ENCODE measurements at places on chromosomes 12 and 14.
A peak's percentile ranks its signal among the peaks of the same experiment; 100 is the strongest.

DNA sequence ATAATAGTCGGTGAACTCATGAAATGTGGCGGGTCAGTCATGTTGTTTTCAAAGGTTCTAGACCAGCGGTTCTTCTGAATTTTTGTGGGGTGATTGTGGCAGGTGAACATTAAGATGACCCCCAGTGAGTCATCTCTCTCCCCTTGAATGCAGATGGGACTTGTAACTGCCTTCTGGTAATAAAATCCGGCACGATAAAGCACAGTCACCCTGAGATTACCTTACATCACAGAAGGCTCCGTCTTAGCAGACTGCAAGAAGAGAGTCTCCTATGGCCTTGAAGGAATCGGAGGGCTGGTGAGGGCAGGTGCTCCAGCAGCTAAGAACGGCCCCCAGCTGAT lies 189.6 kb downstream of the FOXN3 start:
- no peak for DNase-seq

GRCh38 chr12:86456241-86456640 lies 200.1 kb upstream of the MGAT4C start:
- DNase-seq = no peak

DNA sequence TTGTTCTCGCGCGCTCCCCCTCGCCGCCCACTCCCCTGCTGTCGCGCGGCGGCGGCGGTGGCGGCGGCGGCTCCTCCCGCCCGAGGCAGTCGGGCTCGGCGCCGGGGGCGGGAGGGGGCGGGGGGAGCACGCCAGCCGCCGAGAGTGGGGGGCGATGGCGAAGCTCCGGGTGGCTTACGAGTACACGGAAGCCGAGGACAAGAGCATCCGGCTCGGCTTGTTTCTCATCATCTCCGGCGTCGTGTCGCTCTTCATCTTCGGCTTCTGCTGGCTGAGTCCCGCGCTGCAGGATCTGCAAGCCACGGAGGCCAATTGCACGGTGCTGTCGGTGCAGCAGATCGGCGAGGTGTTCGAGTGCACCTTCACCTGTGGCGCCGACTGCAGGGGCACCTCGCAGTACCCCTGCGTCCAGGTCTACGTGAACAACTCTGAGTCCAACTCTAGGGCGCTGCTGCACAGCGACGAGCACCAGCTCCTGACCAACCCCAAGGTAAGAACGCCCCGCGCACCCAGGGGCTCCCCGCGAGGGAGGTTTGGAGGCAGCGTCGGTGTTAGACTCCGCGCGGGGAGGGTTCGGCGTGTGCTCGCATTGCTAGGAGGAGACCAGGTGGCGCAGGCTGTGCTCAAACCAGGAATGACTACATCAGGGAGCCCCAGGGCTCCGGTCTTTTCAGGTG lies 629 bp downstream of the KCNMB4 start:
- DNase-seq = no peak

GRCh38 chr14:100065111-100065871 lies at the start of gene EVL:
EVL (plus strand) TSS chr14:100065422; CDS start chr14:100065501, 79 bp downstream.
- DNase-seq = peak; percentile 92

GRCh38 chr14:35255711-35256110 lies 36.5 kb upstream of the PSMA6 start:
- peak; percentile 21 for DNase-seq

- DNase-seq = no peak
Observed at GRCh38 chr12:7096979-7097378, 4.7 kb upstream of the C1R start.

DNA sequence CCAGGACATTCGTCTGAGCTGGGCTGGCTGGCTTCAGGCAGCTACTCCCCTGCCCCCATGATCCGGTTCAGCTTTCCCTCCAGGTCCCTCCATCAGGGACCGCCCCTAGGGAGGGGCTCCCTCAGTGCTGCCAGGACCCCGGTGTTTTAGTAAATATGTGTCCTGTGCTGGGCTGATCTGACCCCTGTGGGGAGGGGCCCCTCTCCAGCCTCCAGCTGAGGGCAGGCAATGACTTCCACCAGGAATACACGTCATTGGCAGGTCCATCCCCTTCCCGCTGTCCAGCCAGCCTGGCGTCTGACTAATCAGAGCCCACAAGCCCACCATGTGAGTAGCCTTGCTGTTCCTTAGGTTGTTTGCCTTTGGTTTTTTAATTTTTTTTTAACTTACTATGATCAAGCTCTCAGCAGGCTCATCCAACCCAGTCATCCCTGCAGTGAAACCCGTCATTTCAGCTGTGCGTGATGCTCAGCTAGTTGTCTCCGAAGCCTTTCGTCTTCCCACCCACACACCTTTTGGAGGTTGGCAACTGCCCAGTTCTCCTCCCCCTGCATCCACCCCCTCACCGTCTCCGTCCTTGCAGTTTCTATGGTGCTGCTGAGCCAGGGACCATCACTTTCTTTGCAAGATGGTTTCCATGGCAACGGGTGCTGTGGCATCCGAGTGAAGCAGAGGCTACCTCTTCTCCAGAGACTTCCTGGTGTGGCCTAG lies 16.0 kb upstream of the SERPINA4 start:
- no peak for DNase-seq

- no peak for DNase-seq
Observed at GRCh38 chr14:57751400-57751799, 114.5 kb downstream of the SLC35F4 start.

- no peak for DNase-seq
Observed at GRCh38 chr12:9349888-9350885, 142.0 kb upstream of the PZP start.

- DNase-seq = no peak
Observed at GRCh38 chr12:26090836-26091510, 33.9 kb downstream of the BHLHE41 start.

GRCh38 chr12:116604178-116604895 lies 45.2 kb downstream of the MAP1LC3B2 start:
- no peak for DNase-seq

DNA sequence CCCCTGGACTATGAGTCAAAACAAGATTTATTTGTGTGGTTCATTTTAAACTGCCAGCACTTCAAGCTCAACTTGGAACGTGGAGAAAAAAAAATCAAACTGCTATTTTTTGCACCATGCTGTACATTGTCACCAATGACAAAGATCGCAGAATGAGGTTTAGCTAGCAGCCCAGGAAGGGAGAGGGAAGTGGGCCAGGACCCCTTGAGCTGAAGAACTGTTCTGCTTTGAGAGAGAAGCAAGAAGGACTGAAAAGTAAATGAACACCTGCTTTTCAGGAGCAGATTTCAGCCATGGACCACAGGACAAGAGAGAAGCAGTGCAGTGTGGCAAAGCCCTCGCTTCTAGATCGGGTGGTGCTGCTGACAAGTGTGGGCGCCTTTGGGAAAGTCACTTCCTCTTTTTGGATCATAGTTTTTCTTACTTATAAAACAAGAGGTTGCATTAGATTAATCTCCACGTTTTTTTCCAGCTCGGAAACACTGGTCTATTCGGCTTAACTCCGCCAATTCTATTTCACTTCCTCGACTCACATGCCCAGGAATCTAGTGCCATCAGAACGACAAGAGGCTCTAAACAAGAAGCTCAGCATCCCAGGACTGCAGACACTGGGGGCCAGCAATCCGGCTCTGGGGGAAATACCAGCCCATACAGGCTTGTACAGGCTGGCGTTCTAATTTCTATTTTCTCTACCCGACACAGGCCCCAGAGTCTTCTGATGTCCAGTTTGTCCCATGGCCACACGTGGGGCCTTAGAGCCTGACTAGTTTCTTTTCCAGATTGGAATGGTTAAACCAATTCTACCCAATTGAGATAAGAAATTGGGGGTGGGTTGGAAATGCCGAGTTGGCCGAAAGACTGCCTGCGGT lies 129.9 kb downstream of the CRACR2A start:
- DNase-seq = peak; percentile 57

DNA sequence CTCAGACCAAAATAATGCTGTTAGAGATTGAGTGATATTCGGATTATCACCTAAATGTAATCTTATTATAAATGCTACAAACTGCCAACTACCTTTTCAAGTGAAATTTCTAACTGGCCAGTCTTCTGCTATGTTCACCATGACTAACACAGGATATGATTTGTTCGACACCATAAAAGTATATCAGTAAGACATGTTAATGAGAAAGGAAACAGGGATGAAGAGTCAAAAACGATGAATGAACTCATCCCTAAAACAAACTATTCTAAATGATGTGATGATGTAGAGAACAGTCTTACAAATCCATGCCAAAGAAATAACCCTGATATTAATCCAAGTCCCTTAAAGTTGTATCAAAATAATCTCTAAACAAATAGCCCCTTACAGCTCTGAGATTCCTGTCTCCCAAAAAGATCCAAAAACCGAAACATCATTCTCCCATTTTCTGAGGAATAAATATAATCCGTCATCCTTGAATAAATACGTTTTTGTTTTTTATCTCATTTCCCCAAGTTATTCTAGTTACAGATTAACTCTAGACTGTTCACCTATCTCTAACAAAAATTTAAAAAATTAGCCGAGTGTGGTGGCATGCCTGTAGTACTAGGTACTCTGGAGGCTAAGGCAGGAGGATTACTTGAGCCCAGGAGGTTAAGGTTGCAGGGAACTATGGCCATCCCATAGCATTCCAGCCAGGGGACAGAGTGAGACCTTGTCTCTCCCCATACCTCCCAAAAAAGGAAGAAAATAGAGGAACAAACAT lies 9.1 kb downstream of the SCAF11 start:
- DNase-seq = no peak

DNA sequence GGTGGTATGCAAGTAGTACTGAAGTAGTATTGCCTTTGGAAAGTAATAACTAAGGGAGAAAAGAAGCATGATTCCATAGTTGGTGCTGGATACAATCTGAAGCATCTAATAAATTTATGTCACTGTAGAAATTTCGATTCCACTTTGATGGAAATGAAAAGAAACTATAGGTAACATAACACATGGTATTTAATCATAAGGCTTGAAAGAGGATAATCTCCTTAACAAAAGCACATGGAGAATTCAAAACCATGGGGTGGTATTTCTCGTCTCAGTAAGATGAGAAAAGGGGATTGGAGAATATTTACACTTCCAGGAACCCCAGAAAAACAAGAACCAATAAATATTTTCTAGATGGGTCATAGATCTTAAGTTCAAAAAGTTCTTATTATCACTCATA lies 72.7 kb downstream of the NDUFA12 start:
- DNase-seq = no peak

GRCh38 chr12:12606781-12607589 lies 4.7 kb upstream of the CREBL2 start:
- DNase-seq = peak; percentile 79

DNA sequence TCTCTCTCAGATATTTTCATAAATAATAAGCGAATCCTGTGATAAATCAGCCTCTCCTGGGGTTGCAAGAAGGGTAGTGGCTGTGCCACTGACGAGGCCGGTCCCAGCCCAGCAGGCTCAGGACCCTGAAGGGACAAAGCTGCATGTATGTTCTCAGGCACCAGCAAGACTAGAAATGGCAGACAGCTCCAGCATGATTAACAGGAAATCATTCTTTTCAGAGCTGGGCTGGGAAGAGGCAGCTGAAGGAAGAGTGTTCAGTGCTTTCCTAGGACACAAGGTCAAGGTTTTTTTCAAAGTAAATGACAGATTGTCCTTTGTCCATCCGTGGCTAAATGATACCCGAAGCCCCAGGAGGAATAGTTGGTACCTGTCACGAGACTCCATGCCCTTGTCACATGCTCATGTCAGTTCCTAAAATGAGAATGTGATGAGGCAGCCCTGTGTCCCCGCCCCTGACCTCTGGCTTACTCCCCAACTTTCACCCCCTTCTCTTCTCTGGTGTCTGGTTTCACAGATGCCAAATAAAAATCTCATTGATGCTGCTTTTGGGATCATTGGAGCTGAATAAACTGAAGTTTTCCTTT lies 65.1 kb downstream of the PPP1R36 start:
- DNase-seq = no peak

DNA sequence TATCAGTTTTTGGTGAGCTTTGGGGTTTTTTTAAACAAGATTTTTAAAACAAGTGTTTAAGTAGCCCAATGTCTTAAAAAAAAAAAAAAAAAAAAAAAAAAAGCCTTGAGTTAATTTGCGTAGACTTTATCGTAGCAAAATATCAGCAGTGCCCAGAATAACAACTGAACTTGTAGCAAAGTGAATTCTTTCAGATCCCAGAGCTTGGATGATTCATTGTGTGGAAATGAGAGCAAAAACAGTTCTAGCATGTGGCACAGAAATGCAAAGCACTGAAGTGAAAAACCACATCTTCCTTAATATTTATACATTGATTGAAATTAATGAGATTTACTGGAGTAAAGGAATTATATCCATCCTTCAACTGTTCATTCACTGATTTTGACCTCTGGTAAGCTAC lies 258.1 kb downstream of the EGLN3 start:
- no peak for DNase-seq

GRCh38 chr12:37672655-37673260 lies 643.8 kb upstream of the ALG10B start:
- no peak for DNase-seq

DNA sequence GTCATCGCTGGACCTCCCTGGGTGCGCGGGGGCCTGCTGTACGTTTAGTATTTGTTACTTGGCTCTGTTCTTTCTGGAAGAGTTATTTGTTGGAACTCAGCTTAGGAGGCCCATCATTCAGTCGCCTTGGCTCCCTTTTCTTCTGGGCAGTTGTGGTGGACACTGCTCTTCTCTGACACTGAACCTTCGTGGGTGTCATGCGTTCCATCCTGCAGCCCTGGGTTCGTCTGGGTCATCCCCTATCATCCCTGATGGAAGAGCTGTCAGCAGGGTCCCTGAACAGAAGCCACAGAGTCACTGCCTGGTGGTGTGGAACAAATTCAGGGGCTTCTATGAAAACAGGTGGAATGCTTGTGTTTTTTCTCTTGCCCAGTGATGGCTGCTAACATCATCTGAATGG lies 52.9 kb upstream of the SCN8A start:
- DNase-seq = no peak

DNA sequence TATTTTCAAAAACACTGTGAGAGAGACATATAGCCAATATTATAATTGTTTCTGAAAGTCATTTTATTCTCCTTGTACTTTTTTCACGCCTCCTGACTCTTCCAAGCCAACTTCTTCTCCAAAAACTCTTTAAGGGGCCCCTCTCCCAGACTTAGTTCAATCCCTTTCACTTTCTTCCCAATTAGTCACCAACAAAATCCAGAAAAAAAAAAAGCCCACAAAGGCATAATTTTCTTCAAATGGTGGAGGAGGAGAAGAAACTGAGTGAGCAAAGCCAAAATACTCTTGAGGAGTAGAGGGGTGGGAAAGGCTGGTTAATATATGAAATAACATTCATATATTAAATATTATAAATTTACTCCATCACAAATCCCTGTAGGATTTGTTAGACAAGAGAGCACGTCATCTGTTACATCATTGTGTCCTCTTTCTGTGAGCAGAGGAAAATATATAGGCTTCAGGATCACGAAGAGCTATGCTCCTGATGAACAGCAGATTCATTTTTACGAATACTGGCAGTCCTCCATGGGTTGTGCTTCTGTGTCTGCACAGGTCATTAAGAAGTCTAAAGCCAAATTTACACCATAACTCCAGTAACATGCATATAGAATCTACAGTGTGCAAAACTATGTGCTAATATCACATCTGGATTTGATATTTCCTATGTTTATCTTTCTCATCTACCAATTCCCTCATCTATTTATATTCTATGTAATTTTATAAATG lies 25.9 kb upstream of the NID2 start:
- no peak for DNase-seq

- no peak for DNase-seq
Observed at GRCh38 chr14:77890873-77891272, 91.0 kb downstream of the ADCK1 start.

Data from inflammatory macrophage treated with lipopolysaccharide for 4 hours (primary cell).